Panc1 (cell line): ENCODE measurements at places on chromosomes 3 and 15.

DNA sequence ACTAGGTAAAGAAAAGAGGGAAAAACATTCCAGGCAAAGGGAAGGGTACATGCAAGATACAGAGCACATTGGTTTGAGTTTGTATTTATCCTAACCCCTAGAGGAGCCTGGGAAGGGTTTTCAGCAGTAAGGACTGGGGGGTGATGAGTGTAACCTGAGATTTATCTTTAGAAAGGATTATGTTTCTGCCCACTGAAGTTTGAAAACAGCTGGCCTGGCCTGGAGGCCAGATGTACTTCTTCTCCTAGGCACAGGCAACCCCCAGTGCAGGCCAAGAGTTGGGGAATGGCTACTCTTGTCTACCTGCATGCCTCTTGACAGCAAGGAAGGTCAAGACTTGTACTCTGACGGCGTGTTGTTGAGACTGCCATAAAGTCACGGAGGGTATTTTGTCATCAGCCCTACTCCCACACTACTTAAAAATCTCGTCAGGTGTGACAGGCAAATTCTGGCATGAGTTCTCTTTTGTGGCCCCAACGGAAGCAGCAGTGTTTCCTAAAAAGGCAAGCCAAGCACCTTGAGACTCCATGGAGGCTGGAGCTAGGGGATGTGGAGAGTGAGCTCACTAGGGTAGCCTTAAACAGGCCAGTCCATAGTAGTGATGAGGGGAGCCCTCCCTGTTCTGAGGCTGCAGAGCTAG, 241.5 kb upstream of the WNT5A start:
- DNase-seq = no peak

DNA sequence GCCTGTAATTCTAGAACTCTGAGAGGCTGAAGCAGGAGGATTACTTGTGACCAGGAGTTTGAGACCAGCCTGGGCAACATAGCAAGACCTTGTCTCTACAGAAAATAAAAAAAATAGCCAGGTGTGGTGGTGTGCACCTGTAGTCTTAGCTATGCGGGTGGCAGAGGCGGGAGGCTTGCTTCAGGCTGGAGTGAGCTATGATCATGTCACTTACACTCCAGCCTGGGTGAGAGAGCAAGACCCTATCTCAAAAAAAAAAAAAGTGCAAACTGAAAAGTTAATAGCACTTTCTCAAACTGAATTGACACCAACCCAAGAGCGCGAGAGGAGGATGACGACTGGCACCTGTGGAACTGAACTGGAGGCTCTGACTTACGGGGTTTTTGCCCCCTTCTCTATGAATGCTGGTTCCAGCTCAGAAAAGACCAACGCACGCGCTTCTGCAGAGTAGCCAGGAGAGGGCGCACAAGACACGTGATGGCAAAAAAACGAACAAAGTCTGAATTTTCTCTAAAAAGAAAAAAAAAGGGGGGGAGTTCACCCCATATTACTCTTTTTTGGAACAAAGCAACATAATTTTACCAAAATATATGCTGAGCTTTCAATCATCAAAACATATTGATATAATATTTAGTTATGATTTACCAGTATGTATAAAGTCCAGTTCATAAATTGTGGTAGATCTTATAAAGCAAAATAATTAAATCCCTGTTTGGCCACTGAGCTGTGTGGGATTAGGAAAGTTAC, 23.7 kb downstream of the CFAP92 start:
- peak; percentile 39 for DNase-seq

DNA sequence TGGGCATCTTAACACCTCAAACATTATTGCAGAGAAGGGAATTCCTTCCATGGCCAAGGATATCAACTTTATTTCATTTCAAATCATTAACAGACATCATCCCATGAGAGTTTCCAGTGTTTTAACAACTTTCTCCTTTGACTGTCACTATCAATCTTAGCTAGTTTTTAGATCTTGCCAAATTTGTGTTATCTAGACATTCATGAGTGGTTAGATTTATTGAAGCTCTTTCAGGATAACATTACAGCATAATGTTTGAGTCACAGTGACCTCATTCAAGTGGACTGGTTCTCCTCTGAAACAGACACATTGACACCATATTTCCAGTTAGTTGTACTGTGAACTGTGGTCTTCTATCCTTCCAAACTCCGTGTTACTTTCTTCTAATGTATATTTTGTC, 8.6 kb upstream of the TNFAIP8L3 start:
- DNase-seq = no peak

DNA sequence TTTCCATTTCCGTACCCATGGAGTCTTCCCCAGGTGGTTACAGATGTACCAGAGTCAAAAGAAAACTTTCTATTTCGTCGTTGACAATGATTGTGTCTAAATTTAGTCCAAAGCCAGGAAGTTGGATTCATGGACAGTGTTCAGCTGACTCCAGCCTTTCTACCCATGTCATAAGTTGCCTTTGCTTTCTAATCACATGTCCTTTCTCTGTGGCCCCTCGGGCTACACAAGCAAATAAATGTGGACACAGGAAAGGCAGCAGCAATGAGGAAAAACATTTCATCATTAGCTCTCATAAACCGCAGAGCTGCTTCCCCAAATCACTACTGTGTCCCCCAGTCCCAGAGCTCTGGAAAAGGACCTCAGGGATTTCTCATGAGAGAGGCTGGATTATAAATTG, 82.0 kb downstream of the USF3 start:
- no peak for DNase-seq

DNA sequence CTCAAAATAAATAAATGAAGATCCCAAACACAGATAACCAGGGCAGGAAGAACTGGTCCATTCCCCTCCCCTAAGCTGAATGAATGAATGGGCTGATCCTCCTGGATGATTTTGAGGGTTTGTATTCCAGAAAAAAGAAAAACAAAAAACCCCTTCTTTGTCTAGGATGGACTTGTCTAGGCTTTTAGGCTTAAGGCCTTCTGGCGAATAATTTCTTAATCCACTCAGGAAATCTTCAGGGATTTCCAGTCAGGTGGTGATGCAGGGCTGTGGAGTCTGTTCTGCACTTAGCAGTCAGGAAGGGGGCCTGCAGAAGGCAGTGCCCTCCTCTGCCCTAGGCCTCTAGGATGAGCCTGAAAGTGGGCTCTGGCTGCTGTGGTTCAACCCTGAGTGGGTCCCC, 52.1 kb downstream of the BDH1 start:
- no peak for DNase-seq

- no peak for DNase-seq
These were observed 369.9 kb upstream of the C2CD4B start for GRCh38 chr15:62534996-62535395.

DNA sequence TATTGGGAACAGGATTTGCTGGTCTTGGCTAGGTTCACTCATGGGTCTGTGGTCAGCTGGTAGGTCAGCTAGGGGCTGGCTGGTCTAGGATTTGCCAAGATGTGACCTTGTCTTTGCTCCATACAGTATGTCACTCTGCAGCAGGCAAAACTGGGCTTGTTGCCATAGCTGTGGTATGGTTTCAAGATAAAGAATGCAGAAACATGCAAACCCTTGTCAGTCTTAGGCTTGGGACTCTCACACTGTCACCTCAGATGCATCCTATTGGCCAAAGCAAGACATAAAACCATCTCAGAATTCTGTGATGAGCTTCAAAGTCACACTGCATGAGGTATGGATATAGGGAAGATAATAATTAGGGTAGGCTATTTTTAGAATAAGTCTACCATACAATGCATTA, 66.6 kb upstream of the TBC1D5 start:
- no peak for DNase-seq

- no peak for DNase-seq
These were observed 32.2 kb downstream of the KAT2B start for GRCh38 chr3:20072422-20072821.

DNA sequence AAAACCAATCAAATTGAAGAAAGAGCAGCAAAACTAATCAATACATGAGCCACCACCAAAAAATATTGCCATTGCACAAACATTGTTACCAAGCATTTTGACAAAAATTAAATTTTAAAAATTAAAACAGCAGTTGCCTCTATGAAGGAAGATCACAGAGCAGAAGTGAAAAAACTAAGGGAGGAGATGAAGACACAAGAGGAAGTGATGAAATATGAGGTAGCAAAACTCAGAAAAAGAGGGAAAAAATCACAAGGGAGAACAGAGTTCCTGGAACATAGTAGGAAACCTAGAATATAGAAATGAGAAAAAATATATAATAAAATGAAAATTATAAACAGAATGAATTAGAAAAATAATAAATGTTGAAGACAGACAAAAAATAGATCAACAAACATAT, 7.3 kb upstream of the SERPINI2 start:
- DNase-seq = no peak

DNA sequence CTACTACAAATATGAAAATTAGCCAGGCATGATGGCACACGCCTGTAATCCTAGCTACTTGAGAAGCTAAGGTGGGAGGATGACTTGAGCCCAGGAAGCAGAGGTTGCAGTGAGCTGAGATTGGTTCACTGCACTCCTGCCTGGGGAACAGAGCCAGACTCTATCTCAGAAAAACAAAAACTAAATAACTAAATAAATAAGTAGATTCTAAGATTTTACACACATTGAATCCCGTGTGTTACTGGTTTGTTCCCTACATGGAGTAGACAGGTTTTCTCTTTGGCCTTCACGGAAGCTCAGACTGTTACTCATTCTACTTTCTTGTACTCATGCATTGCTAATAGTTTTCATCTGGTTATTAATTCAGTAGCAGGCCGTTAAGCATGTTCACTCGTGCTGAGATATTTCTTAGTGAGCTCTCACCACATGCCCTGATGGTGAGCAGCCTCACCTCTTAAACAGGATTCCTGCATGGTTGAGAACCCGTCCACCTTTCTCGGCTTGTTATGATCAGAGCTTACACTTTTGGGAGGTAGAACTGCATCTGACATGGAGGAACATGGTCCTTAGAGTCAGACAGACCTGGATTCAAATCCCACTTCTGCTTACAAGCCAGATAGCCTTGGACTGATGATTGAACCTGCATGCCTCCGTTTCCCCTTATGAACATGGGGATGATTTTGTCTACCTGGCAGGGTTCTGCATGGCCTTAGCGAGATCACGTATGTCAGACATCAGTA, 49.1 kb downstream of the CMTM7 start:
- DNase-seq = no peak

DNA sequence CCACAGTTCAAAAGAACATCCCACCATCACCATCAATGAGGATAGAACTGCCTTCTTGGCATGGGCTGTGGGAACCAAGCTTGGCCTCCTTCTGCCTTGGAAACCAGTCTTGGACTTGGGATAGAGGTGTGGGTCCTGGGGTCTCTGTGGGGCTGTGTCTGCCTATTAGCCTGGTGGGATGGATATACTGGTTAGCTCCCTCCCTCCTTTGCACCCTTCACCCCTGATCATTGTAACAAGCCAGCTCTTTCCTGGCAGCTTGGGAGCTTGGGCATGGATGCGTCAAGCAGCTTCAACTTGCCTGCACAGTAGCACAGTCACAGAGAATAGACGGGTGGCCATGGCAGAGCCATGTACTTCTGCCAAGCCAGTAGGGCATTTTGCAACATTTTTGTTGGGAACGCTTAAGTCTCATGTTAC, 65.2 kb downstream of the SMAD6 start:
- no peak for DNase-seq

GRCh38 chr3:153574445-153574844, 412.4 kb downstream of the RAP2B start:
- DNase-seq = no peak

GRCh38 chr15:79886124-79886523, 10.7 kb downstream of the MTHFS start:
- DNase-seq = no peak

GRCh38 chr15:100834731-100835130, 44.9 kb upstream of the ALDH1A3 start:
- no peak for DNase-seq

DNA sequence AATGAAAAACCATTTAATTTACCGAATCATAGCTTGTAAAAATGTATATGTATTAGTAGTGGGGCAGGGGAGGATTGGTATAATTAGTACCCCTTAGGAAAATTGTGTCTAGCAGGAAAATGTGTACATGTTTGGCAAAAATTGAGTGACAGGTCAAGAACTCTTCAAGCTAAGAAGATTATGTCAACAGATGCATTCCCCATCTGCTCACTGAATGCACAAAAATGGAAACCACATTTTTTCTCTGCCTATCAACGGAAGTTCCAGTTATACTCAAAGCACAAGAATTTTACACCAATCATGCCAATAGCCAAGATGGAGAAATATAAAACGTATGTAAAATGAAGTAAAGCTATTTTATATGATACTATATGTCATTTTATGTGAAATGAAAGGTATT, 377.8 kb downstream of the KCNH8 start:
- DNase-seq = no peak

- no peak for DNase-seq
These were observed 292.8 kb downstream of the MEX3B start for GRCh38 chr15:81752974-81753373.

GRCh38 chr15:63000706-63001105, 41.8 kb upstream of the TPM1 start:
- no peak for DNase-seq

DNA sequence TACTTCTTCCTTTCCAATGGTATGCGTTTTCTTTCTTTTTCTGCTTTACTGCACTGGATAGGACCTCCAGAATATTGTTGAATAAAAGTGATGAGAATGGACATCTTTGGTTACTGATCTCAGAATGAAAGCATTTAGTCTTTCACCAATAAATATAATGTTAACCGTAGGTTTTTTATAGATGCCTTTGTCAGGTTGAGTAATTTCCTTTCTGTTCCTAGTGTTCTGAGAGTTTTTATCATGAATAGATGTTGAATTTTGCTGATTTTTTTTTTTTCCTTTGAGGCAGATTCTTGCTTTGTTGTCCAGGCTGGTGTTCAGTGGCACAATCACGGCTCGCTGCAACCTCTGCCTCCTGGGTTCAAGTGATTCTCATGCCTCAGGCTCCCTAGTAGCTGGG, 158.4 kb downstream of the KLHL25 start:
- DNase-seq = no peak

DNA sequence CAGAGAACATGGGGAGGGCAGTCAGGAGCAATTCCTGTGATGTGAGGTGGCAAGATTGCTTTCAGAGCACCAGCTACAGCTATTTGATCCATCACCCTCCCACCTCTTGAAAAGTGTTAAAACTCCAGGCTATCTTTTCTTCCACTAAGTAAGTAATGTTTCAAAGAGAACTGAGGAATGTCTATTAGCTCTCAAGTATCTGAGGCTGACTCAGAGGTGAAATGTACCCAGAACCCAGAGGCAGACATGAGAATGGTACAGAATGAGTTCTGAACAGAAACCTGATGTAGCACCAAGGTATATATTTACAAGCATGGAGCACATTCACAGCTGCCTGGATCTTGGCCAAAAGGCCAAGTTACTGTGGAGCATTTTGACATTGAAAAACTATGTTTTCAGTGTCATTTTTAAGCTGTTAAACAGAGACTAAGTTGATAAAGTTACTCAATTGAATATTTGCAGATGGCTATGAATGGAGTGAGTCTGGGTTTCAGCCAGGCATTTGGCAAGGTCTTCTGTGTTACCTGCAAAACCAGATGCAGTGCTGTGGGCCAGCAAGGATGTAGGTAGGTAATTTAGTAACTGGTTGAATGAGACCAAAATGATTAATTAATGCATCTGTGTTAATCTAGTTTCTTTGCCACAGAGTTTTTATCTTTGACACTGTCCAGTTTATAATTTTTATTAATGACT, 227.7 kb upstream of the CD96 start:
- DNase-seq = no peak
